Activated CD8-positive, alpha-beta memory T cell treated with anti-CD3 and anti-CD28 coated beads for 4 hours (primary cell): ENCODE measurements at places on chromosomes 4 and X.

GRCh38 chr4:53763813-53764597 is 172.7 kb upstream of the LNX1 start:
- DNase-seq: no peak

DNA sequence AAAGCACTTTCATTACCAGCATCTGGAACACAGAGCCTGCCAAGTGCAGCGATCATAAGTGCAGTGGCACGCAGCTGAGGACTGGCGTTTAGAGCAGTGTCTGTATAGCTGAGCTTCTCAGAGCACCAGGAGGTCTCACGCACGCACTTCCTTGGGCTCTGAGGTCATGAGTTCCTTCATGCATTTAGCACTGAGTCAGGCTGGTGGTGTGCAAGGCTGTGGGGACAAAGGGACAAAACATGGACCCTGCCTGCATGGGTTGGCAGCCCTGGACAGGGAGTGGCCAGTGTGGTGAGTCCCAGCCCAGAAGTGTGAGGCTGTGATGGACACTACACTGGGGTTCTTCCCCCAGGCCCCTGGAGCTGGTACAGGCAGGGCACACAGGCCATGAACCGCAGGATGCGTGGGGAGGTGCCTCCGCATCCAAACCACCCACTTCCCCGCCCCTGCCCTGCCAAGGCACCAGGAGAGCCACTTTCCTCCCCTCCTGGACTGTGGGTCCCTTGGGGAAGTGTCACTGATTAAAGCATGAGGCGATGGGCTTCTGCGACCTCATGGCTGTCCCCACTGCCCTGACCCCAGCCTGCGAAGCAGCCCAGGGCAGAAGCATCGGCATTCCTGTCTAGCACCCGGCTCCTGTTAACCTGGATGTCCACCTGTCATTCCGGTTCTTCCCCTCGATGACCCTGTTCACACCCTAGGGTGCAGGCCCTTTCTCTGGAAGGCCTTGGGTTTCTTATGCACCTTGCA is 37.2 kb upstream of the GPR78 start:
- no peak for DNase-seq

GRCh38 chr4:99749445-99750391 is 66.9 kb upstream of the DAPP1 start:
- DNase-seq: no peak

DNA sequence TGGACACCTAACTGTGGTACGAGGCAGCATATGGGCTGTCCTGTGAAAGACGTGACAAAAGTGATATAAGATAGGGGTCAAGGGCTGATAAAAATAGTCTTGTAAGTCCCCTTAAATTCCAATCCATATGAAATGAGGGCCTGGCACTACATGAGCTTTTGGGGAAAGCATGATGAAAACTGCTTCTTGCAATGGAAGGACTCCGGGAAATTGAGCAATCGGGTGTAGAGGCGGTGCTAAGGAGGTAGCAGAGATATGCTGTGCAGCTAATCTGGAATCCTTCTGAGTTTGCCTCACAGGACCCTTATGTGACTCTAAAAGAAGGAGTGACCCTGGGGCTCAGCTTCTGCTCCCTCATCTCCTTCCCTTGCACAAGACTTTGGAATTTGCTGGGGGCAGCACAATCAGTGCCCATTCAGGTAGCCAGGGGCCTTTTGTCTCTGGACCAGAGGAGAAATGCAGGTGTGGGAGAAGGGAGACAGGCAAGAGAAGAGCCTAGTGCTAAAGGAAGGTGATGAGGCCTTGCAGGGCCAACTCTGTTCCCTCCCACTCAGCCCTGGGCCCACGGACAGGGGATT is 12.8 kb downstream of the CLDN2 start:
- DNase-seq: no peak

DNA sequence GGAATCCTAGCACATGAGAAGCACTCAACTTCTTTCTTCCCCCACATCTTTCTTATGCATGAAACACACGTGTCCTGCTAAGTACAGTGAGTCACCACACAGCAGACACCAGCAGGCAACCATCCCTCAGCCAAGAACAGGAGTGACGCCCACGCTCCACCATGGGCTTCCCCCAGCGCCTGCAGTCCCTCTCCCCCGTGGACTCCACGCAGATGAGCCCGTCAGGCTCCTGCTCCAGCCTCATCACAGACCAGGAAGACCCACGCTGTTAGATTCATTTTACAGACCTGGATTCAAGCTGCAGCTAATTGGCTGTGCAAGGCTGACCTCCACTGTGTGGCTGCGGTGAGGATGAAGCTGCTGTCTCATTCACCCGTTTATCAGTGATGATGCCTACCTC is 16.7 kb downstream of the HMX1 start:
- no peak for DNase-seq
